ENCODE measurements at places on chromosomes 3 and 15.
A peak's percentile ranks its signal among the peaks of the same experiment; 100 is the strongest.

GRCh38 chr15:53068636-53069035, 278.5 kb upstream of the ONECUT1 start:
- DNase-seq: peak; percentile 82

GRCh38 chr15:48265135-48265534, 59.0 kb downstream of the SLC12A1 start:
- no peak for DNase-seq

- DNase-seq: no peak
These were observed 229.7 kb upstream of the EIF1B start for GRCh38 chr3:40079847-40080240.

DNA sequence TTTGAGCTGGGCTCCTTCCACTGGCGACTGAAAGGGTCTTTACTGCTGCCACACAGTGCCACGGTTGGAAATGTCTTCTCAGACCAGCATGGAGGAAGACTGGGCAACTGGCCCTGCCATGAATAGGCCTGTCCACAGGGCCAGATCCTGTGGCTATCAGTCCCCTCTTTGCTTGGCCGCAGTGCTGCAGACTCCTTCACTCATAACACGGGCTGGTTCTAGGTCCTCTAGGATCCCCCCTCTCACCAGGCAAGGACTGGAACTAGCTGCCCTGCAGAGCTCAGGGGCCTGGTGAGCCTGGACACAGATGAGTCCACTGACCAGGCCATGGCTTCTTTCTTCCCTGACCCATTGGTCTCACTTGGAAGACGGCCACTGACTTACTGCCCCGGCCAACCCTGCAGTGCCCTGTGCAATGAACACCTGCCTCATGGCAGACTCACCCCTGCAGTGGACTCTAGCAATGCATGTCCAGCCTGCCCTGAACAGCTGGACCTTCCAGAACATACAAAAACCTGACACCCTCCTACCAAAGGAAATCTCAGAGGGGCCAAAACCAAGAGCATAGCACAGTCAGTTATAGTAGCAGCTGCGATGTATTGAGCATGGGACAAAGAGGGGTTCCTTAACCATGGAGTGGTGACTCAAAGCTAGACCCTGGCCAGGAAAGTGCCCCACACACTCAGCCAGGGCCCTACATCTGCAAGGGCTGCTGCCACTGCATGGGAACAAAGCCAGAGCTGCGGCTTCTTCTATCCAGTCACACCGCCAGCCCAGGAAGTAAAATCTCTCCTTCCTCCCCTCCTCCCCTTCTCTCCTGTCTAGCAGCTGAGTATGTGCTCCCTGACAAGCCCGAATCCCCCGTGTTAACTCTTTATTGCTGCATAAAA, 72.1 kb upstream of the ITGA11 start:
- DNase-seq: no peak

DNA sequence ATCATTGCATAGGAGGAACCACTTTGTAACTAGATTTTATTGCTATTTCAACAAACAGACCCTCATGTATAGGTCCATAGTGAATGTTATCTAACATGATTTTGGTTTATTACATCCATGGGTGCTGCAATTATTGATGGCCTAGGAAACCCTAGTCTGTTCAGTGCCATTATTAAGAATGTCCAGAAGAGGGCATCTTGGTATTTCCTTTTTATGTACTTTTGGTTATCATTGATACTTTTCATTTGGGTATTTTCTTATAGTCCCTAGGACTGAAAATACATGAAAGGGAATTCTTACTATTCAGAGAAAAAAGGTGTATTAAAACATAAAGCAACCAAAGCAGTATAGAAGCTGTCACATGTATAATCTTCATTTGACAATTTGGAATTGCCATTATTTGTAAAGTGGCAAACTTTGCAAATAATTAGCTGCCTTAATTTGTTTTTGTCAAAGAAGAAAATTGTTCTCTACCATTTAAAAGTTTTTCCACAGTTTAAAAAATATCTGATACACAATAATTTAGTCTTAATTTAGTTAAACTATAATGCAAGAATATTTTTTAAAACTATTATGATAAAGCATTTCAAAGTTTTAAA, 48.7 kb downstream of the CNOT10 start:
- DNase-seq: peak; percentile 27

DNA sequence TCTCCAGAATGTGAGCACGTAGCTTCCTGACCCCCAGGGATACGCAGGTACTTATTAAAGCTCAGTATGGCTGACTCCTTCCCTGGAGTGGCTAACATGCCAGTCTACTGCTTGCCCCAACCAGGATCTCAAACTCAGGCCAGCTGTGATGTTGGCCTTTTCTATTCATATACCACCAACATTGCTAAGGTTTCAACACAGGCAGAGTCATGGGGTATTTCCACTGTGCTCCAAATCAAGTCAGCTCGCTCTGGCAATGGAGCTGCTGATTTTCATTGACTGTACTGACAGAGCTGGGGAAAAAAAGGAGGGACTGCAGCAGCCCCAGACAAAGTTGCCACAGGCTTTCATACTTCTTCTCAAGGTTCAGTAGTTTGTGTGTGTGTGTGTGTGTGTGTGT, 87.0 kb downstream of the CFAP20DC start:
- DNase-seq: no peak

GRCh38 chr3:47228088-47228487, 54.5 kb downstream of the KIF9 start:
- DNase-seq: no peak

GRCh38 chr15:100301910-100302431, 39.8 kb downstream of the ADAMTS17 start:
- DNase-seq: no peak

- no peak for DNase-seq
These were observed 273.9 kb downstream of the ABHD5 start for GRCh38 chr3:43964640-43965039.

DNA sequence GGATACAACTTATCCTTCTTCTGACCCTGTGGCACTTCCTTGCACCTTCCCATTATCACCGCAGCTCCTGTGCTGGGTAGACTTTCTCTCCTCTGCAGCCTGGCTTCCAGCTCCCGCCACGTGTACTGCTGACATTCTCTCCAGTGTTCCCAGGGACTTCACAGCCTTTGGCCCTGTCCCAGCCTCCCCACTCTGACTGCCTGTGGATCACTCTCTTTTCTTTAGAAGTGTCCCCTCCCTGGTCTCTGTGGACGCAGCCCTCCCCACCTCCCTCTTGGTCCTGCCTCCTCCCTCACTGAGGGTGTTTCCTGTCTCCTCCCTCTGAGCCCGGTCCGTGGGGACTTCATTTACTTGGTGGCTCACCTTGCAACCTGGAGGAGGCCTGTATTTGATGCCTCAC, 17.4 kb downstream of the PDIA5 start:
- DNase-seq: no peak

DNA sequence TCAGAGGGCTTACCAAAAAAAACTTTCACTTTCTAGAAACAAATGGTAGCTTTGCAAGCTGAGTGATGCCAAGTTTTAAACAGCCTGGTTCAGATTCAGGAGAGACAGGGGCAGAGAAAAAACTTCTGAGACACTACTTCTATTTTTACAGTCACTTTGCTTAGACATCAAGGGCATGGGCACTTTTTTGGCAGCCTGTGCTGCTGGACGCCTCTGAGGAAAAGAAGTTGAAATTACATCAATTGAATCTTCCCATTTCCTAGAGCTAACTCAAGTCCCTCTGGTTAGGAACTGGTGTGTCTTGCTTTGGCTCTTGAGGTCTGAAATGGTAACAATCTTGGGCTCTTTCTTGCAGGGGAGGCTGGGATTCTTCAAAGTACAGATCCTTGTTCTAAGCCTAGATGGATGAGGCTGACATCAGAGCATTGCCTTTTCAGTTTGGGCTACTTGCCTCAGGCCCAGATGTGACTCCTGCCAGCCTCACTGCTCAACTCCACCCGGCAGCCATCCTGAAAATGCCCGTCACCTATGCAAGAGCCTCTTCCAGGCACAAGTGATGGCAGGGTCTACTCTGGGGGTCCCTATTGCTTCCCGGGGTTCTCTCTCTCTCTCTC, 357.5 kb downstream of the FOXP1 start:
- DNase-seq: no peak

- no peak for DNase-seq
These were observed 8.6 kb downstream of the EPHB1 start for GRCh38 chr3:134803652-134804051.

GRCh38 chr15:81752546-81752942, 293.3 kb downstream of the MEX3B start:
- DNase-seq: peak; percentile 79

DNA sequence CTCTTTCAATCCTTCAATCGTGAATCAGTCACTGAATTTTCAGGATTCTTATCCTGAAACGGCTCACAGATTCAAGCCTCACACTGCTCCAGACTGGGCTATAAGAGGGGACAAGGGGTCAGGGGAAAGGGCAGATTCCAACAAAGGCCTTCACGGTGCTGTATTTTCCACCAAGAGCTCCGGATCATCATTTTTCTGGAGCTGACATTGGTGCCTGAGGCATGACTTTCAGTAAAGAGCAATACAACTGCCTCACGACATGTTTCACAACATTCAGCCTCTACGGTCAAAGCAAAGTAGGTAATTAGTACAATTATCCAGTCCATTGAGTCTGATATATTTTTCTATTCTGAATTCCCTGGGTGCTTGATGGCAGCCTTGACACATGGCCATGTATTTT, 185.0 kb upstream of the PRICKLE2 start:
- DNase-seq: no peak

Measured in foreskin melanocyte (primary cell).